Stimulated activated CD8-positive, alpha-beta memory T cell treated with anti-CD3 and anti-CD28 coated beads, Interleukin-4, amount 100 ng/mL, for 24 hours (primary cell): ENCODE measurements at places on chromosomes 1 and 21.

DNA sequence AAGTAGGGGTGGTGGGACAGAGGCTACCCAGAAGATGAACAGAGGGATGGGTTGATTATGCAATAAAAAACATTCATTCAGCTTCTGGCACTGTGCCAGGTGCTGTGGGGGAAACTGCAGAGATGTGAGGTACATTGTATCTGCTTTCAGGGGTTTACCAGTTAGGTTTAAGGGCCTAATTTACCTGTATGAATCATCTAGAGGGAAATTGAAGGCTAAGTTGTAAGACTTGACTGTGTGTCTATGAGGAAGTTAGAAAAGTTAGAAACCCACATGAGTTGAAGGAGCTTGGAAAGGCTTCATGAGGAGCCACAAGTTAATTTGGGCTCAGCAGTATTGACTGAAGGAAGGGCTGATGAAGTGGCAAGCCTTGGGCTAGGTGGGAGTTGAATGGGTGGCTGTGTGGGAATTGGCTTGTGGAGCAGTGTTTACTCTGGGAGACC lies 36.7 kb upstream of the APOBEC4 start:
- no peak for DNase-seq

DNA sequence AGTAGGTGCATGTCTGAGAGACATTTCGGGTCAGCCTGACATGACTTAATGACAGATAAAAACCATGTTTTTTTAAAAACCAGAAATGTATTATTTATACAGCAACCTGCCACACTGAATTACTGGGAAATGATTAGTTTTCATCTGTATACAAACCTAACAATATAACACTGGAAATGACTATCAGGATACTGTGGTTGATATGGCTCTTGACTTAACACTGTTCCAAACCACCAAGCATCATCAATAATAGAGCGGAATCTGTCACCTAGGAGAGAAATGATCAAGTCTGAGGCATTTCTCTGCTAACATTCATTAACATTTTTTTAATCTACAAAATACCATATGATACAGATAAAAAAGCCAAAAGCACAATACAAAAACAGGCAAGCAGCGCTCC lies 41.7 kb upstream of the PSMG1 start:
- no peak for DNase-seq

DNA sequence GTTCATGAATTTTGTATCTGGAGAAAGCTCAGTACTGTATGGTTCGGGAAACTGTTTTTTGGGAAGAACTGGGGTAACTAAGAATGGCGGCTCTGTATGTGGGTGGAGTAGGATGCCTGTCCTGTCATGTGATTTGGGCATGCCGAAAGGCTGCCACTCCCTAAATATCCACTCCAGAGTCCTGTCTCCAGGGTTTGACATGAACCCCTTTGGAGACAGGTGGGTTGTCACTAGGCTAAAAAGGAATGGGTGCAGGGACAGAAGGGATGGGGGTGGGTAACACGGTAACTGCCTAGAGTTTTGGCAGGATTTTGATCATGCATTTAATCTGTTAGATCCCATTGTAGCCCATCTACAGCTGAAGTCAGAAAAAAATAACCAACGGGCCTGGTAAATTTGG lies 150.1 kb downstream of the KCNJ6 start:
- no peak for DNase-seq

GRCh38 chr1:53999920-54000319 lies 18.1 kb downstream of the LDLRAD1 start:
- no peak for DNase-seq

- no peak for DNase-seq
Observed at GRCh38 chr1:39091845-39092645, 65.9 kb downstream of the NDUFS5 start.

GRCh38 chr1:211623515-211623914 lies 44.6 kb upstream of the SLC30A1 start:
- no peak for DNase-seq

DNA sequence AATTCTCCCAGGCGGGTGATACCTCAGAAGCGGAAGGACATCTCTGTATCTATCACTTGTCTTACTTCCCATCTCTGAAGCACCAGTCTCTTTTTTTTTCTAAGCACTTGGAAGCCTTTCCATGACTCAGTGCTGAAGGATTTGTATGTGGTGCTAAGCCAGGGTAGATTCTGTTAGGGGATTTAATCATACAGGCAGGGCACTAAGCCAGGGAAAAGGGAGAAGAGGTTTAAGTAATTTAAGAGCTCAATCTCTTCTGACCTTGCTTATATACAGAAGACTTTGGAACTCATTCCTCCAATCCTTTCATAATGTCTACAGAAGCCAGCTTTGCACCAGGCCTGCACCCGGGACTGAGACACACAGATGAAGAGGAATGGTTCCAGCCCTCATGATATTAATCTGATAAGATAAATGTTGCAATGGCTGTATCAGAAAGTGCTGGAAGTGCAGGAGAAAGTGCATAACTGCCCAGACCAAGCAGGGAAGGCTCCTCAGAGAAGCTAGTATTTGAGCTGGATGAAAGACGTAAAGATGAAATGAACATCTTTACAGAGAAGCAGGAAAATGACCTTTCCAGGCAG lies 11.0 kb downstream of the FAM163A start:
- DNase-seq, result no peak

DNA sequence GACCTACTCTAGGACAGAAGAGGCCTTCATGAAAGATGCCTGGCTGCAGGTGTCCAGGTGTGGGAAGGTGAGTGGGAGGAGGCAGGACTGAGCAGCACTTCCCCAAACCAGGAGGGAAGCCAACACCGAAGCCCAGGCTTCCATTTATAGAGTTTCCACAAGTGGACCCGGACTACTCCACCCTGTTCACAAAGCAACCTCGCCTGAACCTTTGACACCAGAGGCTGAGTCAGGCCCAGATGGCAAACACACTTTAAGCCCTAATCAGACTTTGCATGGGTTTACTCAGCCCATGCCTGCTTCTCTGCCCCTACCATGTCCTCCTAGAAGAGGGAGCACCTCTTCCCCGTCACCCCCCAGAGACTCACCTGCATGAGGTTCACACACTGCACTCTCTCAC lies 14.0 kb downstream of the PRR9 start:
- DNase-seq, result no peak

GRCh38 chr1:77018311-77018710 lies 151.0 kb downstream of the ST6GALNAC5 start:
- DNase-seq, result no peak

- DNase-seq, result no peak
Observed at GRCh38 chr1:24874056-24874455, 56.0 kb downstream of the RUNX3 start.

GRCh38 chr1:150561254-150561973 lies 12.2 kb downstream of the ADAMTSL4 start:
- DNase-seq, result peak; percentile 40

- DNase-seq, result no peak
Observed at GRCh38 chr1:59747420-59748024, 67.2 kb upstream of the HOOK1 start.

GRCh38 chr1:79422726-79423125 lies 416.2 kb upstream of the ADGRL4 start:
- no peak for DNase-seq

GRCh38 chr1:172162236-172162635 lies 258.2 kb upstream of the C1orf105 start:
- no peak for DNase-seq

GRCh38 chr1:227562933-227563323 lies 428 bp upstream of the ZNF678 start:
- DNase-seq, result no peak

DNA sequence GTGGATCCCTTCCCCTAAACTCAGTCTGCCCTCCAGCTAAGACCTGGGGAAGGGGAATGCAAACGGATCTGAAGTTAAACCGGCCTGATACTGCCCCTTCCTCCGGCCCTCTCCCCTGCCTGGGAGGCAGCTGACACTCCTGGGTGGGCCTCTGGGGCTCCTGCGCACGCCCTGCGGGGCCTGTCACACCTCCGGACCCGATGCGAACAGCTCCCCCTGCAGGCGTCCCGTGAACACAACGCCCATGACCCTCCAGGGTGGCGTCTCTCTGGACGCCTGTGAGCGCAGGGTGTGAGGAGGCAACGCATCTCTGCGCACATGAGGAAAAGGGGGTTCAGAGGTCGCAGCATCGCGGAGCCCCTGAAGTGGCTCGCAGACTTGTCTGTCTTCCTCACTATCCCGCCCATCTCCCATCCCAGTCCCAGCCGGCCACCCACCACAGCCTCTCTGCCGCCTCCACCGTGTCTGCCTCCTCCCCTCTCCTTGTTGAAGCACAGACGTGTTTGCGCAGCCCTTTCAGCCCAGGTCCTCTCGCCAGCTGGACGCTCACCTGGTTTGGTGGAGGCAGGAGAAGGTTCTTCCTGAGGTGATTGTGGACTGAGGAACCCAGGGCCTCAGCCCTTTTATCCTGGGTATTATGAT lies 421 bp upstream of the LCE3A start:
- DNase-seq, result no peak

GRCh38 chr1:210244746-210245367 lies 12.3 kb downstream of the SERTAD4 start:
- no peak for DNase-seq

- DNase-seq, result no peak
Observed at GRCh38 chr1:195876792-195877191, 731.4 kb downstream of the KCNT2 start.

DNA sequence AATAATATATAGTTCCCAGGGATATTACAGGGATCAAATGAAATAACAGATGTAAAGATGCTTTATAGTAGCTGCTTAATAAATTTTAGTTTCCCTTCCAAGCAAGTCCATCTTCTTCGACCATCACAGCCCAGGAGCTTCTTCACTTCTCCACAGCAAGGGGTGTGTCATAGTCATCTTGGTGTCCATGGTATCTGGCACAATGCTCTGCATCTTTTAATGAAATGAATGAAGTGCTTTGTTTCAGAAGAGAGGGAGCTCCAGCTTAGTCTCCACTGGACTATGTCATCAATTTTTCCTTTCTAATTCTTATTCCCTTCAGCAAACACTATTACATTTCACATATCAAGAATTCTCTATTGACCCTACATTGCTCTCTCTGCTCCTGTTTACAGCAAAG lies 4.9 kb upstream of the MACF1 start:
- no peak for DNase-seq

GRCh38 chr1:197638316-197638715 lies 137.0 kb downstream of the DENND1B start:
- DNase-seq, result no peak

GRCh38 chr1:103583887-103584286 lies 12.5 kb downstream of the AMY2B start:
- DNase-seq, result no peak

- no peak for DNase-seq
Observed at GRCh38 chr1:11143907-11144306, 44.2 kb upstream of the EXOSC10 start.

DNA sequence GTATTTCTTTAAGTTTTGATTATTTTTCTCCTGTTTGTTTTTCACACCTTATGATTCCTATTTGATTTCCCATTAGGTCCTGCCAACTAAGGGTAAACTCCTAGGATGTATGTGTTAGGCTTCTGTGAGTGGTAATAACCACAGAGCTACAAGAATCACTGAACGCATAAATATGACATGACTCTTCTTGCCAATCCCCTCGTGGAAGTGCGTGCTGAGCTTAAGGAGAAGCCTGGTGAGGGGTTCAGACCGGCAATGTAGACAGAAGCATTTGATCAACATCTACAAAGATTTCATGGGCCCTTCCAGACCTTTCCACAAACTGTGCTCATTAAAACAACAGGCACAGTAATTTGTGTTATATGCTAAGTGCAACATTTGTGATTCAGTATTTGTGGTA lies 273.8 kb upstream of the SNX7 start:
- no peak for DNase-seq

DNA sequence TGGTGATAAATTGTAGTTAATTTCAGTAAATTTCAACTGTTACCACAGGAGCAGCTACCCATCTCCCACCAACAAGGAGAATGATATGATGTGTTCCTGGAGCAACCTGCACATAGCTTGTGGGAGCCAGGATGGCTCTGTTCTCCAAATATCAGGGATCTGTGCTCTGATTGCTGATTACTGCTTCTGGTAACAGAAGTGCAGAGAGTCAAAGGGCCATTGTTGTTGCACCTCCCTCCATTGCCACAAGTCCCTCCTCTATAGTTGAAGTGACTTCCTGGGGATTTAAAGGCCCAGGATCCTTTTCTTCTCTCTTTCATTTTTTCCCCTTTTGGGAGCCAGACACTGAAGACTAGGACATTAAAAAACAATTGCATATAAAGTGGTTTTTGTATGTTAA lies 51.6 kb upstream of the HPDL start:
- no peak for DNase-seq

GRCh38 chr21:35645991-35646390 lies 414.3 kb downstream of the SETD4 start:
- no peak for DNase-seq

DNA sequence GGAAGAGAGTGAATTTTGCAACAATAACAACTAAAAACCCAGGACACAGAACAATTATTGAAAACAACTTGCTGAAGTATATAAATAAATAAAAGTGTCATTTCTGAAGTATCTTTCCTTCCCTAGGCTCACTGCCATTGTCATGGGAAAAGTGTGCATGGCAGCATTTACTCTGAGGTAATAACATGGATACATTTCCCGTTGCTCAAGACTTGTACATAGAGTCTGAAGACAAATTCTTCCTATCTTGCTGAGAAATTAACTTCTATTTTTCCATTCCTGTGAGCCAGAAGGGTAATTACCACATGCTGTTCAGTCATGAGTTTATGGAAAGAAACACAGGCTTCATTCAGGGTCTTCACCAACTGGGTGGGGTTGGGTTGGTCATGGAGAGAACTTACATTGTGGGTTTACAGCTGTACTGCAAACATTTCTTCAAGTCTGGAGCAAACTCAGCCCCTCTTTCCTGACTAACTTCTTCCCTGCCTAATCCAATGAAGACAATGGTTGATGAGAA lies 32.2 kb downstream of the ST6GALNAC3 start:
- no peak for DNase-seq
